GM23338 (cell line): ENCODE measurements at places on chromosomes 13 and 19. TPM values are rescaled to one million over a fixed set of nuclear protein-coding genes. Genes with fewer than 3 reads are reported as not detected.

The CRX gene
- not detected in 2 replicates for total RNA-seq

The ZNF844 gene
- total RNA-seq, result 9.7 and 10.5 TPM in 2 replicates

DNA sequence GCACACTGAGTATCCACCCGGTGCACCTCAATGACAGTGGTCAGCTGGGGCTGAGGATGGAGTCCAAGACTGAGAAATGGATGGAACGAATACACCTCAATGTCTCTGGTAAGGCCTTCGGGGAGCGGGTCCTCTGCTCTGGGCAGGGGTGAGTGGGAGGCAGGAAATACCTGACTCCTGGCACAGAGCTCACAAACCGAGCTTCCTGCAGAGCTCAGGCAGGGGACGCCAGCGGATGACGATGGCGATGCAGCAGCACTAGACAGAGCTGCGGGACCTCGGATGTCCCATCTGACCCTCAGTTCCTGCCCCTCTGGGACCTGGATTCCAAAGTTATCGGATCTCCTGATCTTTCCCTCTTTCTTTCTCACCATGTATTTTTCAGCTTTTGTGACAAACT is 3.8 kb downstream of the CD22 start:
- no peak overlapping the region for H3K27ac ChIP-seq
- no peaks in the 10 kb centered on the region for H3K27me3 ChIP-seq
- no peak overlapping the region for H3K4me3 ChIP-seq
- H3K4me1 ChIP-seq, result no peaks in the 10 kb centered on the region
- H3K36me3 ChIP-seq, result no peaks in the 10 kb centered on the region

DNA sequence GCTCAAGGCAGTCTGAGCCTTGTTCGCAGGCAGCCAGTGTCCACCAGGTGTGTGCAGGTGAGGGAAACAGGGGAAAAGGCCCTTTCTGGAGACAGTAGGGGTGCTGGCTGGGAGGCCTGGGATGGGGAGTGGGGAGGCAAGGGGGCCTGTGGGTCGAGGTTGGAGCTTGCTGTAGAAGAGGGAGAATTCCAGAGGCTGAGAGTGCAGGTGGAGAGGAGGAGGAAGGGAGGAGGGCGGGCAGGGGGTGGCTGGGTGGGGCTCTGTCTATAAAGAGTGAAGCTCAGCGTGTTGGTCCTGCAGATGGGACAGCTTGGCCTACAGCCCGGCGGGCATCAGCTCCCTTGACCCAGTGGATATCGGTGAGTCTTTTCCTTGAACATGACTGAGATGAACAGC is at the start of gene CCL25:
Gene CCL25 (plus strand): TSS at position 297 of the 396 bp plus-strand sequence. CDS start 290 bp downstream, outside the sequence.
- peaks cover 5% of the 10 kb centered on the region; the same call in 1 of the 2 replicates for H3K27me3 ChIP-seq
- H3K4me3 ChIP-seq, result no peak within 1 kb of the TSS
- no peak within 1 kb of the TSS for H3K27ac ChIP-seq

The SBK3 gene
- 0.23 and 0.94 TPM in 2 replicates for total RNA-seq

DNA sequence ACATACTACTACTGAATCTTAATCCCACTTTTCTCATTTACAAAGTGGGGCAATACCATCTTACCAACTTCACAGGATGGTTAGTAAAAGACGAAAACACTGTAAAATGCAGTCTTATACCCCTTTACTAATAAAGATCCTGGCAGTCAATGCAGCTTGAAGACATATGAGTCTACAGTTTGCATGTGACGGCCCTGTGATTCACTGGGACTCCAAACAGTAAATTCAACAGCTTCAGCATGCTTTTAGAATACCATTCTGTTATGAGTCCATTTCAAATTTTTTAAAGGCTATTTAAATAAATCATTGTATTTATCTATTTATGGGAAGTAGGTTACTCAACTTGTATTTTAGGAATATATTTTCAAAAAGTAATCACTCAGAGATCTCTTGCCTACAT is 629.1 kb downstream of the LIG4 start:
- H3K4me3 ChIP-seq, result no peak overlapping the region
- no peak overlapping the region for H3K27ac ChIP-seq

GRCh38 chr13:73957889-73958288 is 176.3 kb downstream of the KLF12 start:
- no peaks in the 10 kb centered on the region for H3K4me1 ChIP-seq
- no peak overlapping the region for H3K4me3 ChIP-seq
- H3K36me3 ChIP-seq, result no peaks in the 10 kb centered on the region
- H3K27me3 ChIP-seq, result no peaks in the 10 kb centered on the region
- DNase-seq, result no peak
- no peak overlapping the region for H3K27ac ChIP-seq

The SSC5D gene
- total RNA-seq, result 0.69 and 1.2 TPM in 2 replicates

The C19orf85 gene
- 0.85 and 1.7 TPM in 2 replicates for total RNA-seq

DNA sequence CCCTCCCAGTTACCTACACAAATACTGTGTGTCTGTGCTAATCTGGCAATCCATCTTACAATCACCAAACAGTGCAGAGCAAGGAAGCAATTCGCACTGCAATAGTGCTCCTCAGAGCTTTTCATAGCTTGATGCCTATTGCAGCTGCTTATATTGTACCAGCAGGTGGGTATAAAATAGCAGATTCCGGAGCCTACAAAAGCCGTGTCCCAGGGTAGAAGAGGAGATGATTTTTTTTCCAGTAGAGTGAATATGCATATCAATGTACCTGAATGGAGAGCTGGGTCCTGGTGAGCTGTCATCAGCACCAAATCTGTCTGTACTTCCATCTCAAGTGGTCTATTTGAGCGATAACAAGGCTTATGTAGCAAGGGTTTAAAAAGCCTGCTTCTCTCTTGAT is 668.4 kb downstream of the DIAPH3 start:
- peaks cover 7% of the 10 kb centered on the region; the same call in 1 of the 2 replicates for H3K4me1 ChIP-seq
- DNase-seq, result no peak
- no peak overlapping the region for H3K4me3 ChIP-seq
- peaks cover 4% of the 10 kb centered on the region; the same call in 1 of the 2 replicates for H3K36me3 ChIP-seq

The KLK5 gene
- total RNA-seq, result 0.54 and 0.66 TPM in 2 replicates

DNA sequence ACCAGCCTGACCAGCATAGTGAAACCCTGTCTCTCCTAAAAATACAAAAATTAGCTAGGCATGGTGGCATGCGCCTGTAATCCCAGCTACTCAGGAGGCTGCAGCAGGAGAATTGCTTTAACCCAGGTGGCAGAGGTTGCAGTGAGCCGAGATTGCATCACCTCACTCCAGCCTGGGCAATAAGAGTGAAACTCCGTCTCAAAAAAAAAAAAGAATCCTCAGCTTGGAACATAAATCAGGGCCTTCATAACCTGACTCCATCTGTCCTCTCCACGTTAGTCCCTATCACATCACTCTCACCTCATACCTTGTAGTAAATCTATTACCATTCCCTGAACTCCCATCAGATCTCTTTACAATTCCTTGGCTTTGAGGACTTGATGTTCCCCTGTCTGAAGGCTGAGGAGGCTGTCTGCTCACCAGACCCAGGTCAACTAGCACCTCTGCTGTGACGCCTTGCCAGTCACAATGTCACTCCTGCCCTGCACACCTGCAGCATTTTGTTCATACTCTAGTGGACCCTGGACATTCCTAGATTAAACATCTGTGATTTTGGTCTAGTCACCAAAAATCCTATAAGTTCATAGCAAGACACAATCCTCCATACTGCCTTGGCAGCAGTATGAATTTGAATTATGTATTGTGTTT is 15.9 kb downstream of the LHFPL6 start:
- H3K4me1 ChIP-seq, result no peaks in the 10 kb centered on the region
- H3K27ac ChIP-seq, result no peak overlapping the region
- no peak overlapping the region for H3K4me3 ChIP-seq
- DNase-seq, result no peak

The CHST8 gene
- total RNA-seq, result 23.8 and 38.2 TPM in 2 replicates

- no peak overlapping the region for H3K27ac ChIP-seq
- no peaks in the 10 kb centered on the region for H3K36me3 ChIP-seq
- H3K27me3 ChIP-seq, result no peaks in the 10 kb centered on the region
Measured at GRCh38 chr19:9586764-9587163, 2.5 kb upstream of the ZNF121 start.

GRCh38 chr13:98476106-98476505 is 100.8 kb downstream of the STK24 start:
- DNase-seq, result peak; percentile 80
- peak overlapping the region; percentile 26; the same call in 1 of the 2 replicates for H3K4me3 ChIP-seq
- peak overlapping the region; percentile 67 for H3K27ac ChIP-seq
- no peaks in the 10 kb centered on the region for H3K27me3 ChIP-seq

- peaks cover 10% of the 10 kb centered on the region; the same call in 1 of the 2 replicates for H3K36me3 ChIP-seq
- no peak for DNase-seq
Measured at GRCh38 chr13:48050550-48050949, 13.0 kb downstream of the NUDT15 start.

- H3K4me3 ChIP-seq, result no peak overlapping the region
- H3K36me3 ChIP-seq, result no peaks in the 10 kb centered on the region
- H3K27me3 ChIP-seq, result no peaks in the 10 kb centered on the region
- peak; percentile 66 for DNase-seq
- no peak overlapping the region for H3K27ac ChIP-seq
- H3K4me1 ChIP-seq, result peaks cover 9% of the 10 kb centered on the region
Measured at GRCh38 chr13:72643311-72643989, 84.0 kb downstream of the MZT1 start.

The ZNF729 gene
- not detected in 2 replicates for total RNA-seq

GRCh38 chr19:525029-525428 is 6.5 kb upstream of the CDC34 start:
- H3K4me3 ChIP-seq, result 0 out of 2 replicates have a peak overlapping the region, but pooled peaks have one; percentile 7
- no peak overlapping the region for H3K27ac ChIP-seq
- peaks cover 12% of the 10 kb centered on the region for H3K27me3 ChIP-seq
- no peaks in the 10 kb centered on the region for H3K4me1 ChIP-seq
- no peak for DNase-seq
- no peaks in the 10 kb centered on the region for H3K36me3 ChIP-seq

DNA sequence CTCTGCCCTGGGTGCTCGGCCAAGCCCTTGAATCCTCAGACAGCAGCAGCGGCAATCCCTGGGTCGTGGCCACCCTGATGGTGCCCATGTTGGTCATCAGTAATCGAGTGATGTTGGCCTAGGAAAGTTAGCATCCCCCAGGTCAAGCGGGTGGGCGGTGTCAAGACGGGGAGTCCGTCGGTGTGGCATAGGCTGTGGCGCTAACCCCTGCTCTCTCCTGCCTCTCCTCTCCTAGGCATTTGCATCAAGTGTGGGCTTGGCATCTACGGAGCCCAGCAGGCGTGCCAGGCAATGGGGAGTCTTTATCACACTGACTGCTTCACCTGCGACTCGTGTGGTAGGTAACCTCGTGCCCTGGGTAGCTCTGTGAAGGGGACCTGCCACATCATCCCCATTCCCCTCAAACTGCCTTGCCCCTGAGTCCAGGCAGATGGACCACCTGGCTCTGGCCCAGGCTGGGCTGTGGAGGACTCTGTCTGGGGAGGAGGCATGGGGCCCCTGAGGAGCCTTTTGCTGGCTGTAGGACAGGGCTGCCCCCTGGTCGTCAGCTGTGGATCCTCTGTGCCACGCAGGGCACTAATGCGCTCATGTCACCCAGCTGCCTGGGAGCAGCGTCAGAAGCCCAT is 8.7 kb downstream of the WTIP start:
- no peak overlapping the region for H3K4me3 ChIP-seq
- H3K27me3 ChIP-seq, result no peaks in the 10 kb centered on the region
- H3K4me1 ChIP-seq, result no peaks in the 10 kb centered on the region

GRCh38 chr19:3013263-3013725 is 15.8 kb downstream of the TLE2 start:
- no peaks in the 10 kb centered on the region for H3K27me3 ChIP-seq
- no peaks in the 10 kb centered on the region for H3K4me1 ChIP-seq
- H3K36me3 ChIP-seq, result no peaks in the 10 kb centered on the region
- no peak overlapping the region for H3K4me3 ChIP-seq

The SPACA4 gene
- total RNA-seq, result not detected in 2 replicates

GRCh38 chr13:82298106-82298505 is 1584.2 kb downstream of the SLITRK1 start:
- DNase-seq, result no peak
- no peak overlapping the region for H3K27ac ChIP-seq
- H3K4me3 ChIP-seq, result no peak overlapping the region
- H3K4me1 ChIP-seq, result no peaks in the 10 kb centered on the region
- no peaks in the 10 kb centered on the region for H3K27me3 ChIP-seq

DNA sequence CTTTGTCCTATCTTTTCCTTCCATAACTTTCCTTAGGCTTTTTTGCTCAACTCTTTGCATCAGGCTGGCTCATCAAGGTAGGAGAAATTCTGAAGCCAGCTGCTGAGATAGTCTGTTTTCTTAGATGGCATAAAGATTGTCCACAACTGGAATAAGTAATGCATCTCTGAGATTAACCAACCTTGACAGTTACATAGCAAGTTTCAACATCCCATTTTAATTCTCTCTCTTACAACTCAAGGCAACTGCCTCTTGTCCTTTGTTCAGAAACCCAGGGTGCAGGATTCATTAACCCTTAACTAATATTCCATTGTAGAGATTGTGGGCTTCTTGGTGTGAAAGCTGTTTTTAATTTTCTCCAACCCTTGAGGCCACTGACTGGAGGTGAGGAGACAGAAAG is 239.2 kb downstream of the LACC1 start:
- no peak for DNase-seq
- H3K36me3 ChIP-seq, result peaks cover 5% of the 10 kb centered on the region
- no peaks in the 10 kb centered on the region for H3K27me3 ChIP-seq
- no peak overlapping the region for H3K27ac ChIP-seq
- H3K4me3 ChIP-seq, result no peak overlapping the region

The LILRA5 gene
- not detected in 2 replicates for total RNA-seq

The NLRP11 gene
- not detected in 2 replicates for total RNA-seq

- H3K27ac ChIP-seq, result no peak overlapping the region
- peak; percentile 77 for DNase-seq
- no peaks in the 10 kb centered on the region for H3K36me3 ChIP-seq
- no peak overlapping the region for H3K4me3 ChIP-seq
- H3K4me1 ChIP-seq, result no peaks in the 10 kb centered on the region
Measured at GRCh38 chr13:95494082-95494681, 58.3 kb upstream of the CLDN10 start.

DNA sequence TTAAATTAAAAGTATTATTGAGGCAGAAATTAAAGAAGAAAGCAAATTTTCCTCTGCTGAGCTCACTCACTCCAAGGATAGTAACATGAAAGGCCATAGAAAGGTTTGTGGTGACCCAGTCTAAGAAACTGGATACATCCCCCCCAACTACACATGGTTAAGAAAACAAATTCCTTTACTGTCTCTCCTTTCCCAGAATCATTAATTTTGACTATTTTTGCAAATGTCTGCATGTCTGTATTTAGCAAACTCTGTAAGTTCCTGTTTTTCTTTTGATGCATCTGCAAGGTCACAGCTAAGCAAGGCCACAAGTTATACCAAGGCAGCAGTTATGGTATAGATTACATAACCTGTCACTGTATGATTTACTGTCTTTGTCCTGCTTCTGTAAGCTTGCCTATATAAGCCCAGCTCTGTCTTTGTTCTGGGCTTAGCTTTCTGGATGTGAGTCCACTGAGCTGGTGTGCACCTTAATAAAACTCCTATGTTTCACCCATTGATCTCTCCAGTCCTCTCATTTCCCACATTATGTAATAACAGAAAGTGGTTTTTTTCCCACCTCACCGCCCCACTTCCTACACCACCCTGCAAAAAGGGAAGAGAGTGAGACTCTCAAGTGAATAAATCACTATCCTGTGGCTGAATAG is 8.5 kb upstream of the ZNF83 start:
- no peak overlapping the region for H3K27ac ChIP-seq
- no peak overlapping the region for H3K4me3 ChIP-seq
- H3K36me3 ChIP-seq, result no peaks in the 10 kb centered on the region
- H3K4me1 ChIP-seq, result no peaks in the 10 kb centered on the region
- no peak for DNase-seq

The NBEA gene
- 26.9 and 29.1 TPM in 2 replicates for total RNA-seq
